ENCODE measurements at places on chromosomes 13 and 19. TPM values are rescaled to one million over a fixed set of nuclear protein-coding genes. Genes with fewer than 3 reads are reported as not detected.

UBAC2 gene
- 63.5 TPM for total RNA-seq

DMKN gene
- total RNA-seq, result 144 TPM

JAK3 gene
- total RNA-seq, result 2.3 TPM

WDR88 gene
- not detected for total RNA-seq

EXOSC5 gene
- total RNA-seq, result 5.2 TPM

MTUS2 gene
- total RNA-seq, result not detected

MAP4K1 gene
- total RNA-seq, result 0.25 TPM

NLRP11 gene
- total RNA-seq, result not detected

OR7D4 gene
- total RNA-seq, result not detected

ZNF575 gene
- total RNA-seq, result 0.25 TPM

All from renal cortical epithelial cell (primary cell).